ENCODE measurements at places on chromosomes 11 and 22.
A peak's percentile ranks its signal among the peaks of the same experiment; 100 is the strongest.

GRCh38 chr11:70243912-70244652 lies 26.4 kb upstream of the PPFIA1 start:
- DNase-seq: no peak

DNA sequence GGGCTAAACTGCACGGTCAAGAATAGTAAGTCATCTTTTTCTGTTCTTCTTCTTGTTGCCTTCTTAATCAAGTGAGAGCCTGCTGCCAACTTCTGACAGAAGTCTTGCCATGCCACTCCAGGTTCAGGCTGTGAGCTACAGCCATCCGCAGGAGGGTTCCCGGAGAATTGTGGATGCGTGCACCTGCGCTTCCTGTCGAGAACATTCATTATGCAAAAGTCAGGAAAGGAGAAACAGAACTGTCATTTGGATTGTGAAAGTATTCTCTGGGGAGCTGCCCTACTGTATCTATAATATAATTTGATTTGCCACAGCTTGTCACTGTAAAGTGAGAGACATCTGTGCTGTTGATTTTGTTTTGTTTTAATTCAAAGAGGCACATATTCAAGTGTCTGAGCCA lies 12.3 kb downstream of the IL17RA start:
- DNase-seq: no peak

DNA sequence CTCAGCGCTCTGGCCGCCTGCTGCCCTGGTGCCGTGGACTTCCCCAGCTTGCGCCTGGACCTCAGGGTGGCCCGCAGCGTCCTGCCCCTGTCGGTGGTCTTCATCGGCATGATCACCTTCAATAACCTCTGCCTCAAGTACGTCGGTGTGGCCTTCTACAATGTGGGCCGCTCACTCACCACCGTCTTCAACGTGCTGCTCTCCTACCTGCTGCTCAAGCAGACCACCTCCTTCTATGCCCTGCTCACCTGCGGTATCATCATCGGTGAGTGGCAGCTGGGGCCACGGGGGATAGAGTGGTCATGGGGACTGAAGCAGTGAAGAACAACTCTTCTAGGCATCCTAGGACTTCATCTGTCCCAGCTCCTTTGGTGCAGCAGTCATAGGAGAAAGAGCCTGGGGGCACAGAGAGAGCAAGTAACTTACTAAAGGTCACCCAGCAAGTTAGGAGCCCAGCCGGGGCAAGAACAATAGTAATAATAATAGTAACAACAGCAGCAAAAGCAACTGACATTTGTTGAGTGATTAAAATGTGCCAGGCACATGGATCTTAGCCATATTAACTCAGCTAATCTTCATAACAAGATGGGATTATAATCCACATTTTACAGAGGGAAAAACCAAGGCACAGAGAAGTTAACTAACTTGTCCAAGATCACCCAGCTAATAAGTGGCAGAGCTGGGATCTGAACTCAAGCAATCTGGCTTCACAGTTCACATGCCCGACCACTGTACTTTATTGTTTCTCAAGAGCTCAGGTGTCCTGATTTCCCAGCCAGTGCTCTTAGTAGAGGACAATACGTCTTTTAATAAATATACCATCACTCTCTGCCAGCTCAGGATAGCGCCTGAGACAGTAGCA lies 1.4 kb downstream of the SLC35C1 start:
- no peak for DNase-seq

- DNase-seq: no peak
Measured at GRCh38 chr22:44381761-44382115, 69.0 kb upstream of the SHISAL1 start.

DNA sequence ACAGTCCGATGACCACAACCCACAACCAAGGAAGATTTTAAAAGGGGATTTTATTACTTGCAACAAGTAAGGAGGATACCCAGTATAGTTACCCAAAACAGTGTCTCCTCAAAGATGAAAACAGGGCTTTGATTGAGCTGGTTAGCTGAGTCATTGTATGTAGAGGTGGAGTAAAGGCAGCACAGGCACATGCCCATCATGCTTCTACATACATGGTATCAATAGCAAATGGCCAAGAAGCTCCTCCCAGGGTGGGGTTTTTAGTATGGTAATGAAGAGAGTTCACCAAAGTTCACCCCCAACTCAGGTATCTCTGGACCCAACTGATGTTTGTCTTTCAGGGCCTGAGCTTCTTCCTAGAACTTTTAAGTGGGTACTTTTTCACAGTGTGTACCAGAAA lies 157.1 kb upstream of the CEP126 start:
- DNase-seq: no peak

DNA sequence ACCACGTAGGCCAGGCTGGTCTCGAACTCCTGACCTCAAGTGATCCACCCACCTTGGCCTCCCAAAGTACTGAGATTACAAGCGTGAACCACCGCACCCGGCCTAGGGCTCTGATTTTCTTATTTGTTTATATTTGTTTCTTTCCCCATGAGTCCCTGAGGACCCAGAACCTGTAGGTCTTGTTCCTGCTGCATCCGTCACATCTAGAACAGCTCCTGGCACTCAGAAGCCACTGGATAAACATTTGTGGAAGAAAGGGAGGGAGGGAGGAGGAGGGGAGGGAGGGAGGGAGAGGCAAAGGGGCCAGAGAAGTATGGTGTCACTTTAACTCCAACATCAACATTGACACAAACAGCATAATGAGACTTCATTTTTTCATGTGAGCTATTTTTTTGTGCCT lies 67.7 kb downstream of the CELSR1 start:
- DNase-seq: no peak

- no peak for DNase-seq
Measured at GRCh38 chr11:33867561-33867960, 24.3 kb downstream of the LMO2 start.

DNA sequence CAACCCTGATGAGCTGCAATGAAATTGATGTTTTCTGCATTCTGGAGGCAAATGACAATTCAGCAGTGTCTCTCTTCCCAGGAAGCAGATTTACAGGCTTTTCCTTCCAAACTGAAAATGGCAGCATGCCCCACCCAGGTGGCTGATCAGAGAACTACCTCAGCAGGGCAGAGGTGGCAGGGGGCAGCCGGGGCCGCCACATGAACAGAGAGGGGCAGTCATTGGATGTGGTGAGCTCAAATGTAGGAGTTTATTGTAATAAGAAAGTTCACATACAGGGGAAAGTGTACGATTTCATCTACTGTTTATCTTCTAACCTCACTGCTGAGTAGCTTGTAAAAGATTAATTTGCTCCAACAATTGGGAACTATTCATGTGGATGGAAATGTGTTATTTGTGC lies 15.7 kb upstream of the PARVA start:
- DNase-seq: no peak

DNA sequence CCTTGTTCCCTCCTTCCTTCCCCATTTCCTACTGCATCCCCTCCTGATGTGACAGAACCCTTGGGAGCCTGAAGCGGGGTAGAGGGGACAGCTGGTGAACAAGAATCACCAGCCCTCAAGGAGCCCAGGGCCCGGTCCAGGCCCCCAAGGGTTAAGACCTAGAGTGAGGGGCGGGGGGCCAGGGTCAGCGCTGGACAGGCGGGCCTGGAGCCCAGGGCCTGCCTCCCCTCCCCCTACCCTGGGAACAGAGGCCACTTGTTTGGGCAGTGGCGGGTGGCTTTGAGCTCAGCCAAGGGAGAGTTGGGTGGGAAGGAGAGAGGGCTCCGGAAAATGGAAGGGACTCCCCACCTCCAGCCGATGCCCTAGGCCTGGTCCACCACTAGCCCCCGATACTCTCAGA lies 2.1 kb downstream of the ARAP1 start:
- no peak for DNase-seq

- no peak for DNase-seq
Measured at GRCh38 chr22:38239101-38239761, 33.6 kb downstream of the TMEM184B start.

GRCh38 chr11:119206511-119207414 lies 624 bp downstream of the CBL start:
- DNase-seq: peak; percentile 81

DNA sequence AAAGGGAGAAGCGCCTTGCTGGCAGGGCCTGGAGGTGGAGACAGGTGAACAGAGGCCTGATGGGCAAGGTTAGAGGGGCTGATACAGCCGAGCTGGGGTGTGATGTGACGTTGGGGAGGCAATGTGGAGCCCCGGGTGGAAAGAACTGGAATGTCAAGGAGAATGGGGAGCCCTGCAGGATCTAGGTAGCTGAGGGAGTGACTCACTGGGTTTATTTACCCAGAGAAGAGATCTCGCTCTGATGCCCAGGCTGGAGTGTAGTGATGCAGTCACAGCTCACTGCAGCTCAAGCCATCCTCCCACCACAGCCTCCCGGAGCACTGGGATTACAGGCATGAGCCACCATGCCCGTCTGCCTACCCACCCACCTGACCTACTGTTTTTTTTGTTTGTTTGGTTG lies 1.9 kb upstream of the CYB5R3 start:
- no peak for DNase-seq

- DNase-seq: no peak
Measured at GRCh38 chr22:49212002-49212401, 615.7 kb downstream of the BRD1 start.

- DNase-seq: no peak
Measured at GRCh38 chr11:19680829-19681368, 31.7 kb upstream of the NAV2 start.

Data from H1 (cell line).